Activated naive CD8-positive, alpha-beta T cell treated with anti-CD3 and anti-CD28 coated beads, Interleukin-2, amount 10 ng/mL, durations not matched to agents 7 days and 5 days (primary cell): ENCODE measurements at places on chromosomes 7 and 10.
A peak's percentile ranks its signal among the peaks of the same experiment; 100 is the strongest.

DNA sequence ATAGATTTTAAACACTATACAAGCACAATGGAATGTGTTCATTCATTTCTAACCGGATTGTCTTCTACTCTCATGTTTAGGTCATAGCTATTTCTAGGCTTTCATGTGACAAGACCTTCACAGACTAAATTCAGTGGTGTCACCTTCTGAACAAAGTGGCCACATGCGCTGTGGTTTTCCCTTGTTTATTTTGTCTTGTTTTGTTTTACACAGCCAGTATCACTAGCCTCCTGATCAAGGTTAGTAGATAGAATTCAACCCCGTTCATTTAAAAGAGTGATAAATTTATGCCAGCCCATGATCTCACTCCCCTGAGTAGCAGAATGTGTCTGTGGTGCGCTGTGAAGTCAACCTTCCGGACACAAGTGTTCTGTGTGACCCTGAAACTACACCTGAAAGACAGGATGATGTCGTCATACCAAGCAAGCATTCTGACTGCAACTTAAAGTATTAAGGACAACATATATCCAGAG, 209.1 kb downstream of the CREB5 start:
- no peak for DNase-seq

DNA sequence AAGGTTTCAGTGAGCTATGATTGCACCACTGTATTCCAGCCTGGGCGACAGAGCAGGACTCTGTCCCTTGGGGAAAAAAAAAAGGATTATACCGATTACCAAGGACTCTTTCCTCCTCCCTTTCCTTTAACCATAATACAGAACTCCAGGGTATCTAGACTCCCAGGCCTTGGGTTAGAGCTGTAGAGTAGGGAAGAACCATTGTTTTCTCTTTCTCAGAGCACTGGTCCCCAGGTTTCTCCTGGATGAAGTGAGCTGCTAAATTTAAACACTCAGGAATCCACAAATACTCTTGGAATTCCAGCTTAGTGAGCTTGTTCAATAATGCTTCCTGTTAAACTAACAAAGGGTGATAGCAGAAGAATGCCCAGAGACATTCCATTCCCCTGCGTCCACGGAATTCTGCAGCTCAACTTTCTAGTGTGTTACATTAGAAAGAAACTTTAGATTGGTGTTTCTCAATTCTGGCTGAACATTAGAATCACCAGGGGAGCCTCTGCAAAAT, 14.6 kb upstream of the RPEL1 start:
- no peak for DNase-seq

DNA sequence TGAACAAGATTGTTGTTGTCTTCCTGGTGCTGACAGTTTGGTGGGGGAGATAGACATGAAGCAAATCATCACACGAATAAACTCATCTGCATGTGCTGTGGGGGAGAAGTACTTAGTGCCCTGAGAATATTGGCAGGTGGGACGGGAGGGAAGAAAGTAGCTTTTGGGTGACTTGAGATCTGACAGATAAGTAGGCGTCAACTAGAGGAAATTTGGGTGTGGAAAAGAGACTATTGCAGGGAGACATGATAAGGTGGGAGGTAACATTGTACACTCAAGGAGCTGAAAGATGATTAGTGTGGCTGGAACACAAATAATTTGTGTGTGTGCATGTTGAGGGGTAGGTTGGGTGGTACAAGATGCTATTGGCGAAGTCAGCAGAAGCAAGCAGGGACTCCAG, 30.1 kb downstream of the CNNM2 start:
- DNase-seq = no peak

- DNase-seq = no peak
Measured at GRCh38 chr7:121003986-121004685, 15.6 kb downstream of the CPED1 start.

GRCh38 chr10:77702166-77702565, 64.6 kb upstream of the KCNMA1 start:
- DNase-seq = no peak

GRCh38 chr7:50220273-50220672, 84.2 kb upstream of the IKZF1 start:
- DNase-seq = no peak

DNA sequence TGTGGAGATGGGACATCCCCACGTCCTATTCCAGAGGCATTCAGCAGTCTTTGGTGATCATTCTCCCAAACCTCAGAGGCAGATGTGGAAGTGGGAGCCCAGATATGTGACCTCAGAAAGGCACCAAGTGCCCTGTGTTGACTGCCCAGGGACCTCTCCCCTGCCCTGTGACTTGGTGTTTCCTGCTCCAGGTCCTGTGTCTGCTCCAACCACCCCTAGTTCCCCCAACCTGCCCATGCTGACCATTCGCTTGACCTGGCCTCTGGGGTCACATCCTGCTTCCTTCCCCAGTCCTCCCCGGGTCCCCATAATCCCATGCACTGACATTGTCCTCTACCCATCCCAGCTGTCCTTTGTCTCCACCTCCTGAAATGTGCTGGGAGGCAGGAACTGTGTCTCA, 7.6 kb downstream of the CYP26A1 start:
- DNase-seq = no peak

DNA sequence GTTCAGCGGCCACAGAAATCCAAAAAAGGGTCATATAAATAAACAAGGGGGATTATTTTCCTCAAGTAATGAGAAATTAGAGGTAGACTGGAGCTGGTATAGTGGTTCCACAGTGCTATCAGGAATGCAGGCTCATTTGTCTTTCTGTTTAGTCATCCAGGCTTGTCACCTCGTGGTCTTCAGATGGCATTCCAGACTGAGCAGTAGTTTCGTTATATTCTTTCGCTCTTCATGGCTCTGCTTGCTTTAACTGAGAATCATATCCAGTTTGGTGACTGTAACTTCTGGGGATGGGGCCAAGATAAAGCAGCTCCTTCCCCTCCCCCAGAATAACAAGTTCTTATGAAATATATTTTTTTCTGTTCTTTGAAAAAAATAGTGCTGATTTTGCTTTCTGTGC, 9.5 kb downstream of the ANKIB1 start:
- DNase-seq = no peak

- no peak for DNase-seq
Measured at GRCh38 chr7:116621649-116622048, 50.3 kb upstream of the MET start.

DNA sequence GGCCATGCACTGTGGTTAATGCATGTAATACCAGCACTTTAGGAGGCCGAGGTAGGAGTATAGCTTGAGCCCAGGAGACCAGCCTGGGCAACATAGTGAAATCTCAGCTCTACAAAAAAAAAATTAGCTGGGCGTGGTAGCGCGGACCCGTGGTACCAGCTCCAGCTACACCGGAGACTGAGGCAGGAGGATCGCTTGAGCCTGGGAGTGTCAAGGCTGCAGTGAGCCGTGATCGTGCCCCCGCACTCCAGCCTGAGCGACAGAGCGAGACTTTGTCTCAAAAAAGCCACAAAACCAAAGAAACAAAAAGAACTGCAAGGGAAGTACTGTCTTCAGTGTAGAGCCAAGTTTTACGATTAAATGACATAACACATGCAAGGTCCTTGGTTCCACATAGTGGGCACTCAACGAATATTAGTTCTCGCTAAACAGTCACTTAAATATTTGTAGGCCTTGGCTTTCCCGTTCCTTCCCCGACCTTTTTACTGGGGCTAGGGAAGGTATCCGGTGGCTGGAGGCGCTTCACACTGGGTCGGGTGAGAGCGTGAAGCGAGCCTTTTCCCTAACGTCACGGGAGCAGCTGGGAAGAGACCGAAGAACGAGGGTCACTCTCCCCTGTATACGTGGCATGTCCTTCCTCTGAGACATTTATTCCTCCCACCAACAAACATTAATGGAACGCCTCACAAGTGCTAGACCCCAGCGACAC, 993 bp upstream of the SND1 start:
- peak; percentile 37 for DNase-seq

GRCh38 chr10:78829565-78829964, 239.2 kb upstream of the ZMIZ1 start:
- DNase-seq = no peak

DNA sequence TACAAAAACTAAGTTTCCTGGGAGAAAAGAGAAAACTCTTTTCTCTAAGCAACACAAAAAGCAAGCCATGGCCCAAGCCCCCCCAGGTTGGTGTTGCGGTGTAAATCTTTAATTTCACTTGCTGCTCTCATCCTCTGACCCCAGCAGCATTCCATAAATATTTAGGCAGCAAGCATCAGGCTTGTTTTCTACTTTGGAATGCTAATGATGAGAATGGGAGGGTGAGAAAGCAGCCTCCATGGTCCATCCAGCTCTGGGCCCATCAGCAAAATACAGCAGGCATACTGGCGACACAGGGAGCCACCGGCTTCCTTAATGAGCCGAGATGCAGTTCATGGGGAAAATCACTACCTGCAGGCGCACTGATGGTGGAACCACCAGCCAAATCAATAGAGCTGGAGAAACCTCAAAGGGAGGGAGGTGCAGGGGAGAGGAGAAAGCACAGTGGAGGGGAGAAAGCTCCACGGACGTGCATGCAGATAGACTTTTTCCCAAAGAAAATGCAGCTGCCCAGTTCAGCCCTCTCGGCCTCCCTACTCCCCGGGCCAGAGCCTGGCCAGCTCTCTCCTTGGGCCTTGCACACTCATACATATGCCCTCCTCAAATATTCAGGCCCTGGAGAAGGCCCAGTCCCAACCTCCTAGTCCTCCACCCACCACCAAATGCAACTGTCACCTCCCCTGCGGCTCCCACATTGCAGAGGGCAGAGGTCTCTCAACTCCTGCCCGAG, 131.9 kb downstream of the GRID1 start:
- no peak for DNase-seq

DNA sequence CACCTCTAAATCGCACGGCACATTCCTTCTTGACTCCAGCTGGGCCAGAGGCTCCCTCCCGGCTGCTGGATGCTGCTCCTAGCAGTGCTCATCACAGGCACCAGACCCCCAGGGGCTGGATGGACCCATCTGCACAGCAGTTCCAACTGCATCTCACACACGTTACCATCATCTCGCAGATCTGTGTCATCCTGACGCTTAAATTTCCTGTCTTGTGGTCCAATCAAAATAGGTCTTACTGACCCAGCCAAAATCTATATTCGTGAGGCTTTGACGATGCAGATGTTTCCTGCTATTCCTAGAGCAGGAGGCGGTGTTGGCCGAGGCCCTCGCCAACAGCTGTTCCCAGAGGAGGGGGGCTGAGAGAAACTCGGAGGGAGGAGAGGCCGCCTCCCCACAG, 108.0 kb downstream of the MKI67 start:
- DNase-seq = no peak

DNA sequence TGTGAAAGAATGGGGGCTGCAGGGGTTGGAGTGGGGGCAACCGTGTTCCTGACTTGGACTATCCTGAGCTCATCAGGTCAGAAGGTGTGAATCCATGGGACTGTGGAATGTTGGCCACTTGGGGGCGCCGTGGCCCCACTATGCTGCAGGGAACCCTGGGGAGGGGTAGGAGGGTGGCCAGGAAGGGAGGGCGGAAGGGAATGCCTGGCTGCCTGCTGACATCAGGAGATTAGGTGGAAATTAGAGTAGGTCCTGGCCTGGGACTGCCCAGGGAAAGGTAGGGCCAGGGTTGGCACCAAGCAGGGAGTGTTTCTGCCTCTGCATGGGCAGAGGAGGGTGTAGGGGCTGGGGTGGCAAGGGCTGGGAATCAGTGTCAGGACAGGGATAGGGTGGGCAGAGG, 65.8 kb upstream of the PRSS58 start:
- DNase-seq = peak; percentile 71

DNA sequence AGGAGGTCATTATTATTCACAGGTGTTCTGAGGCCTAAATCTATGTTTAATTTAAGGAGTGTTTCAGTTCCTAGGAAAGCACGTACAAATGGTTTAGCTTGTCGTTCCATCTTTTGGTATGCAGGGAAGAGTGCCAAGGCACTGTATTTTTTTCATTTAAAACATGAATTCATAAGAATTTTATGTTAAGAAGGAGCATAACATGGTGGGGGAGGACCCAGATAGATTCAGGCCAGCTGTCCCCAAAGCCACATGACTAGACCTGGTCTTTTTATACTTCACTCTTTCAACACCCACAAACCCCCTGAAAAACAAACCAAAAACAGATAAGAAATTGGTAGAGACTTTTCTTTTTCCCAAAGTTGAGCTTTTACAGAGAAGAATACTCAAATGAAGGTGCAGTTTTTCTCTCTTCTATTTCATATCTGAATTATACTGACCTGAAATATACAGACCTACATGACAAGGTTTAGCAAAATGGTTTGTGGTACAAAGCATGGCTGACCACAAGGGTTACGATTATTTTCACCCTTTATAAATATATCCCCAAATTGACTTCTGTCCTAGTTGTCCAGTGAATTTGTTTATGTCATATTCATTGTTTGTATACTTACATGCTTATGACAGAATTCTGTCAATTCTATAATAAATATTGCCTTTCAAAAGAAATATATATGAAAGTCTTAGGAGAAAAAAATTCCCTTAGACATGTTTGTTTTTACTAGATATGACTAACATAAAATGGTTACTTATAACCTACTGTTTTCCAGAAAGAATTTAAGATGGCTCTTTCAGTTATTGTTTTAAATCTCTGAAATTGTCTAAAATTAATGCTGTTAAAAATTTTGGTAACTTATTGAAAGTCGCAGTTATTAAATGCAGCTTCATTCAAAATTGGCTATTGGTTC, 71.3 kb downstream of the AP3M1 start:
- no peak for DNase-seq

DNA sequence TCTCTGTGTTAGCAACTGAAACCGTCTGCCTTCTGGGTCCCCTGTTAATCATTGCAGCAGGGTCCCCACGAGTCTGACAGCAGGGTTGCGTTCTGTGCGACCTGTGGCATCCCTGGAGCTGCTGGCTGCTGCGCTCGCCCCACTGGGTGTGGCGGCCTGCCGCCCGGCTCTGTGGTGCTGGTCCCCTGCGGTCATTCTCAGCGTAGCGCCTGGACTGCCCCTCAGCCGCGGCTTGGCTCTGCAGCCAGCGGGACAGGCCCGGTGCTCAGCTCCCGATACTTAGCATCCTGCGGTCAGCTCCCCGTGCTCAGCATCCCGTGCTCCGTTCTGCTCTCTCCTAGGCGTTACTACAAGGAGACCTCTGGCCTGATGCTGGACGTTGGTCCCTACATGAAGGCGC, 35.0 kb downstream of the LHPP start:
- no peak for DNase-seq

DNA sequence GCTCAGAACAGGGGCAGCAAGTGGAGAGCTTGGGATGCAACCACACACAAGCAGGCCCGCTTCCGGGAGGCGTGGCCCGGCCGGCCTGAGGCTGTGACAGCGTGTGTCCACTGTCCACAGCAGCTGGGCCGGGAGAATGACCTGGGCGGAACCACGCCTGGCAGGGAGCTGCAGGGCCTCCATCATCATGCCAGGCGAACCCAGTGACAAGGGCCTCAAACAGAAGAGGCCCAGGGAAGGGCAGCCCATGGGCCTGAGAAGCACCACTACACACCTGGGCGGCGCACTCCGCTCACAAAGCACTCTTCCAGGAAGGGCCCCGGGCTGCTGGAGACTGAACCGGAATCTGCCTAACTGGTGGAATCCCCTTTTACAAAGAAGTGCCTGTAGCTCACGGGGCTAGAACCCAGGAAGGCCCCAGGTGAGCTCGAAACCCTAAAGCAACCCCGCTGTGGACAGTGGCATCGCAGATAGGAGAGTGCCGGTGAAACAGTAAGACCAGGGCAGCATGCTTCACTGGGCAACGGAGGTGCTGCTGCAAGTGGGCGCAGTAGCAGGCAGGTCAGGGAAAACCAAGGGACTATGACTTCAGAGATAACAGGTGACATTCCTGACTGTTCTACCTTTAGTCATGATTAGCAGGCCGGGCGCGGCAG, 66.0 kb downstream of the MAD1L1 start:
- DNase-seq = no peak
